EL (cell line): ENCODE measurements at places on chromosomes 11 and 22.

DNA sequence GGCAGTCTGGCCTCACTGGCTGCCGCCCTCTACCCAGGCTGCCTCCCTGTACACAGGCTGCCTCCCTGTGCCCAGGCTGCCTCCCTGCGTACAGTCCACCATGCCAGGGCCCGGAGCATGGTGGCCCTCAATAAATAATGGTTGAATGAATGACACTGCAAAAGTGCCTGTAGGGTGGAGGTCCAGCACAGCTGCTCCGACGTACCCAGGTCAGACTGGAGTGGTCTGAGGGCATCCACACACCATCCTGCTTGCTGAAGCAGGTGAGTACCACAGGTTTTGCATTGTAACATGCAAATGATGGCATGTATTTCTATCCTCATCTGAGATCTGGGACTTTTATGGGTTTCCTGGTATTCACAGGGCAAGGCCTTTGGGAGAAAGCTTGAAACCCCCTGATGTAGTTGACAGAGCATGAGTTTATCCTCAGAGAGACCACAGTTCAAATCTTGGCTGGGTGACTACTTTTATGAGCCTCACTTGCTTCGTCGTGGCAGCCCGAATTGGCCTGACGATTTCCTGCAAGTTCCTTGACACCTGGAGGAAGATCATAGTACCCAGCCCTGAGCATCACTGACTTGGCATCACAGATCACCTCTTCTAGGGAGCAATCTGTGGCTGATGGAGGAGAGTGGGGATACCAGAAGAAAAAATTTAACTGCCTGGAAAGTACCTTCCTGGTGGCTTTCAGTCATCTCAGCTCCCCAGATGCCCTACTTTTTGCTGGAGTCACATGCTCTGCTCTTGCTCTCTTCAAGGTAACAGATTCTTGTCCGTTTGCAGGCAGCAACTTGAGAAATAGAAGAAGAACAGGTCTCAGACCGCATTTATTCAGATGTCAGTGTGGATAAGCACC lies 16.0 kb upstream of the CYB5R3 start:
- DNase-seq = no peak

DNA sequence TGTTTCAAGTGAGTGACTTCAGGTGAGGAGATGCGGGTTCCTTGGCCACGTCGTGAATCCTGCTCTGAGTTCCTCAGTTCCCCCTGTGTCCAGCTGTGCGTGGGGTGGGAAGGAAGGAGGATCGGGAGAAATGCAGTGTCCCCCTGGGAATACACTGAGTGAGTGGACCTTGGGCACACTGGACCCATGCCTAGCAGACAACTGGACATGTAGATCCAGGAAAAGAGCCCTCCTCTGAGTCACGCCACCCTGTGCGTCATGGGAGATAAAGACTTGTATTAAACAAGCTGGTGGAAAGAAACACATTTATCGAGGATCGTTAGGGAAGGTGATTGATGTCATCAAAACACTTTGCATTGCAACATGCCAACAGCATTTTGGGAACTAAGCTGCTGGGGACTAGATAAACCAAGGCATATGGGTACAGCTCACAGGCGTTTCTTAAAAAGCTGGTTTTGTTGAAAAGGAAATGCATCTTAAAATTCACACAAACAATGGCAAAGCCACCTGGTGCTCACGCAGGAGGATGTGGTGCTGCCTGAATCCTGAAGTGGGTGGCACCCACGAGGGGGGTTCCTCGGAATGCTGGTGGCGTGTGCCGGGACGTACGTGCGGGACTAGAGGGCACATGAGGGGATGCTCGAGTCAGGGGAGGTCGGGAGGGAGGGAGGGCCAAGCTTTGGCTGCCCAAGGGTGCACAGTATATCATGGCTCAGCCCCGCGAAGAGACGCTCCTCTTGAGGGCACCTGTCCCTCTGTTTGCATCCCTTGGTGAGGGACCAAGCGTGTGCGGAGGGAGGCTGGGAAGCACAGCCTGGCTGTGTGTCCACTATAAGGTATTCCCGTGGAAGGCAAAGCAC lies 303.5 kb downstream of the TBC1D22A start:
- DNase-seq = no peak

DNA sequence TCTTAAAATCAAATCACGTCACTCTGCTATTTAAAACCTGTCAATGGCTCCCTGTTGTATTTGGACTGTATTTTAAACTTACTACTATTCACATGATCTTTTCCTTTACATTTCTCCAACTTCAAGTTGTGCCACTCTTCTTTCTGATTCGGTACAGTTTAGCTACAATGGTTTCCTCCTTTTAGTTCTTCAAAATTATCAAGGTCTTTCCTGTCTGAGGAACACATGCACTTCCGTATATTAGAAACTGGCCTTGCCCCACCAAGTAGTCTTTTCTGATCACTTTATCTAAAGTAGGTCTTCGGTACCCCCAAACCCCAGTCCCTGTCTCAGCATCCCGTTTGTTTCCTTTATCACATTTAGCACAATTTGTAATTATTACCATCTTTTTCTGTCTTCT lies 81.8 kb downstream of the MTMR3 start:
- no peak for DNase-seq

DNA sequence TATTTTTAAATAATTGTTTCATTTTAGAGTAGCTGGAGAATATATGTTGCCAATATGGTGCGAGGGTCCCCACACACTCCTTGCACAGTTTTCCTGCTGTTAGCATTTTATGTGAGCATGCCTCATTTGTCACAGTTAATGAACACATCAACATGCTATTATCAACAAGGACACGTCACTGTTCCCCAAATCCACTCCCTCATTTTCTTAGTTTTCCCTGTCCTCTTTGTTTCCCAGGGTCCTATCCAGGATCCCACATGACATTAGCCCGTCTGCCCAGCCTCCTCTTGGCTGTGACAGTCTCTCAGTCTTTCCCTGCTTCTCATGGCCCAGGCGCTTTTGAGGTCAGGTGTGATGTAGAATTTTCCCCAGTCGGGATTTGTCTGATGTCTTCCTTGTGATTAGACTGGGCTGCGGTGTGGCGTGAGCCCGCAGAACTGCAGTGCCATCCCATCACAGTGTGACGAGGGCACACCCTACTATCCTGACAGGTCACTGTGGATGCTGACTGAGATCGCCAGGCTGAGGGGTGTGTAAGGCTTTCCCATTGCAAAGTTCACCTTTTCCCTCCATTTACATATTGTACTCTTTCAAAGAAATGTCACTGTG lies 450.6 kb upstream of the B3GAT1 start:
- DNase-seq = no peak

DNA sequence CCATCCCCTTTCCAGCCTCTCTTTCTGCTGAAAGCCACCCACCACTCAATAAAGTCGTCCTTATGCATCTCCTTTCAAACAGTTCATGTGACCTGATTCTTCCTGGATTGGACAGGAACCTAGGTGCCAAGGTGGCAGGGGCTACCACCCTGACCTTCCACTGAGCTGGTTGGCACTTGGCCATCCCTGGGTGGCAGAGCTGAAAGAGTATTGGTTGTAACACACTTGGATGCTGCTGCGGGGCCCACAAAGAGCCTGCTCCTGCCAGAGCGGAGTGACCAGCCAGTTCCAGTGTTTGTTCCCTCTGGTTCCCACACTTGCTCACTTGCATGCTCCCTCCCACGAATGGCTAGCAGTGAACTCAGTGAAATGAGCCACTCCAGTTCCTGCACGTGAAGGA lies 57.2 kb upstream of the OR4C15 start:
- DNase-seq = no peak

DNA sequence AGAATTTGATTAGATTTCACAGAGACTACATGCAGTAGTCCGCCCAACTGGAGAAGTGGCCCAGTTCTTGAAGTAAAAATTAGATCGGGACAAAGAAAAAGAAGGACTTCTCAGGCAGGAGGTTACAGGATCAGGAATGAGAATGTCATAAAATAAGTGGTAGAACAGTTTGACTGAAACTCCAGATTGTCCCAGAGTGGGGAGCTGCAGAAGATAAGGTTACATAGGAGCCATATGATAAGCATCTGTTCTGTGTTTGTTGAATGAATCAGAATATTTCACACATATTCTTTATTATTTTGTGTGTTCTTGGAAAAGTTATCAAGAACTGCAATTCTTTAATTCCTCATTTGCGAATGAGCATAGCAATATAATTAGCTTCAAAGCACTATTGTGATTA lies 210.6 kb downstream of the AASDHPPT start:
- DNase-seq = no peak

GRCh38 chr11:2590131-2590964 lies 109.4 kb downstream of the KCNQ1OT1 start:
- DNase-seq = no peak

- DNase-seq = no peak
These were observed 33.3 kb downstream of the SYT13 start for GRCh38 chr11:45252877-45253276.

DNA sequence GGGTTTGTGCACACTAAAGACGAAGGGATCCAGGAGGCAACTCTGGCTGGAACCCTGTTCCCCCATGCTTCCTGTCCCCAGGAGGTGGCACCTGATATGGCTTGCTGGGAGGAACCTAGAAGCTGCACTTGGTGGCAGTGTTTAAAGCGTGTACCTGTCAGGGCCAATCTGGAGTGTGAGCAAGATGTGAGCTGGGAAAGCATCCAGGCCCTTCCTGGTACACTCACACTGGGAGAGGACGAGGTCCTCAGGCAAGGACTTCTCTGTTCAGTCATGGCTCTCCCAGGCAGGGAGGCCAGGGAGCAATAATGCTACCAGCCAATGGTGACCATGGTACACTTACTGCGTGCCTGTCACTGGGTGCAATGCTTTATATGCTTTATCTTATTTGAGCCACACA lies 130.7 kb upstream of the NECTIN1 start:
- no peak for DNase-seq

DNA sequence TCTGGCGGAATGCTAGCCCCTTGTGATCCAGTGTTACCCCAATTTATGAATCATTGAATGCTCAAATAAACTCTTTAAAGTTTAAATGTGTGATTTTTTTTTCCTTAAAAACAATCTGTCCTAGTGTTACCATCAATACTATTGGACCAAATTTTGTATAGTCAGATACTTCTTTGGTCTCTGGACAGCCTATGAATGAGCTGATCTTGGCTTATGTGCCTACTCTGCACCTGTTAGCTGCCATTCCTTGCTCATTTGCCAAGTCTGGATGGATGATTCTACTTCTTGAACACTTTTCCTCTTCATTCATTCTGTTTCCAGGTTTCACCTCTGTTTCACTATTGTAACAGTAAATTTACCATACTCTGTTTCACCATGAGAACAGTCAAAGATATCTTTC lies 226.5 kb upstream of the ZBED5 start:
- no peak for DNase-seq

GRCh38 chr22:43227239-43227630 lies 40.3 kb upstream of the TTLL12 start:
- DNase-seq = no peak

- DNase-seq = no peak
These were observed 38.5 kb downstream of the TIMP3 start for GRCh38 chr22:32839831-32840584.
